Activated CD4-positive, alpha-beta T cell treated with anti-CD3 and anti-CD28 coated beads, Interleukin-2, amount 10 ng/mL, durations not matched to agents 24 days and 14 days (primary cell): ENCODE measurements at places on chromosomes 4 and X. TPM values are rescaled to one million over a fixed set of nuclear protein-coding genes. Genes with fewer than 3 reads are reported as not detected.

DNA sequence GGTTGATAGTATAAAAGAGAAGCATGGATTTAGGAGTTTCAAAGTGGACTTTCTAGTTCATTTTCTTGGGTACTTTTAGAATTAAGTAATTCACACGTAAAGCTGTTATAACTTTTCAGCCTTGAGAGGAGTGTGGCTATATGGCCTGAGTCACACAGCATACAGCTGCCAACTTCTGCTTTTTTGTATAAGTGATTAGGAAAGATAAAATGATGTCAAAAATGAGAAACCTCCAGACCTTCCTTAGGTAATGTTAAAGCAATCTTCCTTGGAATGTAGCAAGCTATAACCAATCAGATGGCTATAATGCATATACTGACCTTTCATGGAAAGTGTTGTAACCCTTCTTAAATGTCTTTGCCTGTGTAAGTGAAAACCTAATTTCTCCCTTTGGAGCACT, 39.2 kb downstream of the RAB40AL start:
- no peak for DNase-seq

GRCh38 chrX:129058405-129058804, 464.9 kb downstream of the SMARCA1 start:
- no peak for DNase-seq

GRCh38 chr4:186724058-186724863, 605 bp upstream of the FAT1 start:
- DNase-seq, result peak; percentile 54

DNA sequence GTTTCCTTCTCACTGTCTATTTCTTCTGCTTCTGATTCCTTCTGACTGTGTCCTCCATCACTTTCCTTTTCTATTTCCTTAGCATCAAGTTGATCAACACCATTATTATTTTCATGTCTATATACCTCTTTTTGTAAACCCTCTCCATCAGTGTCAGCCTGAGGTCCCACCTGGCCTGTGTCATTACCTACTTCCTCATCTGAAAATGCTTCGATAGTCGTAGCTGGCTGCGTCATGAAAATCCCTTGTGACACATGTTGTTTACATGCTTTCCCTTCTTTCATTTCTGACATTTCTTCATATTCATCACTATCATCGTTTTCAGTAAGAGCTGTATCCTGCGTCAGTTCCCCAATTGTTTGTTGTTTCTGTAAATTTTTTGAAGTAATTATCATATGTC, 39.6 kb downstream of the RPGR start:
- no peak for DNase-seq

DNA sequence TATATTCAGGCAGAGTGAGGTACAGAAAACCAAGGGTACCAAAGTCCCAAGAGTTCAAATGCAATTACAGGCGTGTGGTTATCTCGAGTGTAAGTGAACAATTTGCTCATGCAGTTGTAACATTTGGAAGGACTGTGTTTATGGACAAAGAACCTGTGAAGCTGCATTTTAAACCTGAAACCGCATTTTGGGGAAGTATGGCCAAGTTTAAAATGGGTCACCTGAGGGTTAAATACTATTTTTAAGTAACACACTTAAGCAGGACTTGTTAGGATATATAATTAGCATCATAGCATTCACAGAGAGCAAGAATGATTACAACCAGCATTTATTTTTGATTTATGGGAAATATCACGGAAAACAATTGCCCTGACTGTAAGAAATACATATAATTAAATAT, 79.1 kb upstream of the LCORL start:
- no peak for DNase-seq

- DNase-seq, result no peak
Observed at GRCh38 chrX:151402719-151403390, 5.8 kb downstream of the VMA21 start.

DNA sequence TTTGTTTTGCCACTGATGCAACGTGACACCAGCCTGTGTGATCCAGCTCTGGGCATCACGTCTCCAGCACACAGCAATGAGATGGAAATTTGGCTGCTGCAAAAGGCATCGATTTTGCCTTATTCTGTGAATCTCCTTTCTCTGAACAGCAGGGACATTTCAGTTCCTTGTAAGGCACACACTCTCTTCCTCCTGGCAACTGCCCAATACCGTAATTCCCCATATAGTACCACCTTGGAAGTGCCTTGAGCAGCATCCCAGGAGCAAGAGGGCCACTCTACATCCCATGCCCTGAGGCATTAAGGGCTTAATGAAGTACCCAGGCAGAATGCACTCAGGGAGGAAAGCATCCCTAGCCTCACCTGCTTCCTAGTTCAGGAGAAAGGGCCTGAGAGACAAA, 10.5 kb upstream of the MAMLD1 start:
- DNase-seq, result no peak

- no peak for DNase-seq
Observed at GRCh38 chrX:115957862-115958490, 212.6 kb upstream of the AGTR2 start.

- DNase-seq, result peak; percentile 67
Observed at GRCh38 chrX:78514852-78515251, 144.3 kb downstream of the RTL3 start.

GRCh38 chr4:142801966-142802365, 44.1 kb downstream of the INPP4B start:
- DNase-seq, result peak; percentile 67

DNA sequence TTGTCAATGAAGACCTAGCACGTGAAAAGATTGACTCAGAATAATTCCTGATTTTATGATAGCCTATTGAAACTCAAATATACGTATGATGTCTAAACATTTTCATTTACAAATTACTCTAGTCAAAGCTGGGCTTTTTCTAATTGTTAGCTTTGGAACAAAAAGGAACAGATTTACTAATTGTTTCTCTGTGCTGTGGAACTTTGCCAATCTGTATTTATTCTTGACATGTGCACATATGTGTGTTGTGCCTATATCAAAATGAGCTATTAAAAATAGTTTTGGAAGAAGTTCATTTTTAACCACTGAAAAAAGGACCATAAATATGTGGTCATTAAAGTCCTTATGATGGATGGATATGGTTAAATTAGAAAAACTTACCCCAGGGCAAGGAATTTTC, 85.4 kb upstream of the PACRGL start:
- no peak for DNase-seq

IL21 gene
- 93.8 and 95.3 TPM in 2 replicates for total RNA-seq

CXCL9 gene
- 0.14 TPM in 1 of 2 replicates, not detected in the other for total RNA-seq

CDX4 gene
- not detected in 2 replicates for total RNA-seq

CD99 gene
- total RNA-seq, result 361 and 371 TPM in 2 replicates

ASB12 gene
- total RNA-seq, result not detected in 2 replicates
